ACHN (cell line): ENCODE measurements at places on chromosomes 2 and 18.

DNA sequence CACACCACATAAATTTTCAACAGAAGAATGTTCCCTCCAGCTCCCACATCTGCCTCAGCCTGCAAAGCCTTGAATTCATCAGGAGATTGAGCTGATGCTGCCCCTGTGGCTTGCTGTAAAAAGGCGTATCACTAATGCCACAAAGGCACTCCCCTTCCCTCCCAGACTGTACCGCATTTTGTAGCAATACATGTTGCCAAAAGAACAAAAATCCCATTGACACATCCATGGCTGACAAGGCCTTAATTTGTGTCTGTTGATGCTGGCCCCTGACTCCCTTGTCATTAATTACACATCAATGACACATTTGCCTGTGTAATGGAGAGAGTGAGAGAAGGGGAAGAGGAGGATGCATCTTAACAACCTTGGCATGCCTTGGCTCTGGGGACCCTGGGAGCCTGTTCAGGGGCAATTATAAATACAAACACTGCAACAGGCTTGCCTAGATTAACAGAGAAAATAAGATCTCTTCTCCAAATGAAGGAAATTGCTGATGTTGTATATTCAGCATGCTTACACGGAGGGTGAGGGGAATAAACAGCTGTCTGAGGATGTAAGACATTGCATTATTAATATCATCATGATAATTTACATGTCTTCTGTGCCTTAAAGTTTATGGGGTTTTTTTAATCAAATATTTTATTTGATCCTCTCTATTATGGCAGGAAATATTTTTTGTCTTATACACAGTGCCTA, 264.0 kb downstream of the SUCLG1 start:
- DNase-seq: no peak

DNA sequence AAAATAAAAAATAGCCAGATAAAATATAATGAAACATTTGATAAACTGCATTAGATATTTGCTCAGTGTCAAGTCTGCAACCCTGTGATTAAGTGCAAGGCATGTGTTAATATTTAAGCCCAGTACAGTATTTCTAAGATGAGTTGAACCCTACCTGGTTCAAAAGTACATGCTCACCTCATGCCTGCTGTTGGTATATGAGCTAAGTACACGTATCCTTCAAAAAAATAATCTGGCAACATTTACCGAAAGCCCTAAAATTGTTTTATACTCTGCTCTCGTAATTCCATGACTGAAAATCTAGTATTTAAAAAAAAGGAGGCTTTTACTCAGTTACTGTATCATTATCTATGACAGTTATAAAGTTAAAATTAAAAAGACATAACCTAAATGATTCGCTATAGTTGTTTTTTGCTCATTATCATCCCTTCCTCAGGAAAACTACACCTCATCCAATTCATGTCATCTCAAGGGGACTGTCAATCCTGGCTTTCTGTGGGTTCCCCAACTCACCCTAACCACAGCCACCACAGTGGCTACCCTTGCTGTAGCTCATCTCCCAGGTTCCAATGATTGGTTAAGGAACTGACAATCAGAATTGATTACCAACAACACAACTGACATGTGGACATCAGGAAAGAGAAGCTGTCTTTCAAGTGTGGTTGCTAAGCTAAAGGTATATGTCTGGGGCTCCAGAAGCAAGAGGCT, 10.6 kb downstream of the TLK1 start:
- no peak for DNase-seq

GRCh38 chr2:214139630-214140284, 271.1 kb upstream of the VWC2L start:
- DNase-seq: no peak

DNA sequence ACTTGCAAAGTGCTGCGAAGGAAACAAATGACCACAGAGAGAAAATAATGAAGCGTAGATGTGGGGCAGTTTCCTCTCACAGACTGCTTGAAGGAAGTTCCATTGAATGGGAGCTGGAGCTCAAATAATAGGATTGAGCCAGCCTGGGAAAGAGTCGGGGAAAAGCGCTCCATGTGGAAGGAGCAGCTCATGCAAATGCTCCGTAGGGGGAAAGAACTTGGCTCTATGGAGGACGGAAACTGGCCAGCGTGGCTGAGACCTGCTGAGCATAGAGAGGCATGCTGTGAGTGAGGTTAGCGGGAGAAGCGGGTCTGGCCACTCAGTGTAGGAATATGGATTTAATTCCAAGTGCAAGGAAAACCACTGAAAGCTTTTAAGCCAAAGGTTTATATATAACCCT, 28.6 kb upstream of the VIT start:
- DNase-seq: no peak

DNA sequence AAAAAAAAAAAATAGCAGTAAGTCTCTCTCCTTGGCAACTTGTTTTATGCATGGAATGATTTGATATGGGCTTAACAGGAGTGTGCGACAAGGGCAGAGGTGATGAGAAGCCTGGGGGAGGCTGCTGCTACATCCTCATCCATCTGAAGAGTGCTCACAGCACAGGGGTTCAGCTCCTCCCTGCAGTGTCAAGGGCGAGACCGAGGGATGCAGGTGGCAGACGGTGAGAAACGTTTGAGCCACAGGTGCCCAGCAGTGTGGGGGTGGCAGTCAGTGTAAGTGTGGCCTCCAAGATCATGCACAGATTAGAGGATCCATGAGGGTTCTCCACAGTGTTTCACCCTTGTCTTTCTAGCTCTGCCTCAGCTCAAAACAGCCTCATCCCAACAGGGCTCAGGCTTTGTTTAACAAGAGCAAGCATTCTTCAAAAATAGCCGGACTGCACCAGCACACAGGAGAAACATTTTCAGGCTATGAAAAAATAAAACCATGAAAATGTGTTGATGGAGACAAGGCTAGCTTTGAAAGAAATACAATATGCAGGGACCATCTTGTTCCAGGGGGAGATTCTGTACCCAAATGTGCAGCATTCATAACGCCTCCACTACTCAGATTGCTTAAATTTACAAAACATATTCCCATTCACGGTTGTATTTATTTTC, 324.5 kb upstream of the MYT1L start:
- no peak for DNase-seq

- no peak for DNase-seq
Observed at GRCh38 chr2:197268786-197269584, 41.6 kb downstream of the ANKRD44 start.

DNA sequence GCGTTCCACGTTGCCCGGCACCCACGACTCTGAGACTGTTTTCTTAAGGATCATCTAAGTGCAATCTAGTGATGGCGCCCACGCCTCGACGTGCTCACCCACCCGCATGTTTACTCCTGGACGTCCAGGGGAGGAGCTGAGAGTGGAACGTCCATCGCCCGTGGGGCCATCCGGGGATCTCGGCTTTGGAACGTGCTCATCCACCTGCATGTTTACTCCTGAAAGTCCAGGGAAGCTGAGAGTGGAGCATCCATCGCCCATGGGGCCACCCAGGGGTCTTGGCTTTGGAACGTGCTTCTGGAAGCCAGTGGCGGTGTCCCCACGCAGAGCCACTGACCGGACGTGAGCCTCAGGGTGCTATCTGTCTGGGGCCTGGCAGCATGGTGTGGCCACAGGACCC, 45.6 kb upstream of the SALL3 start:
- DNase-seq: no peak

DNA sequence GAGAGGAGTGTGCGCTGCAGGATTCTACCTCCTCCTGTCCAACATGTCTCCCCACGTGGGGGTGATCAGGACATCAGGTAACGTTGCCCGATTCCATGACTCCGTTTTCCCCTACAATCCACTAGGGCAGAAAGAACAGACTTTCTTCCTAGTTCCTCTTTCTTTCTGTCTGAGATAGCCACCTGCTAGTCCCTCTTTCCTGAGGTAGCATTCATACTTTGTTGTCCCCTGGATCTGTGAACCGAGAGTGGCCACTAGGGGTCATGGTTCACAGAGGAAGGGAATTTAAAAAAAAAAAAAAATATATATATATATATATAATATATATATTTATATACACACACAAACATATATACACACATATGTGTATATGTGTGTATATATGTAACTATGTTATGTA, 210.0 kb upstream of the ZNF521 start:
- peak; percentile 35 for DNase-seq

GRCh38 chr2:3042601-3043585, 334.7 kb downstream of the EIPR1 start:
- no peak for DNase-seq

DNA sequence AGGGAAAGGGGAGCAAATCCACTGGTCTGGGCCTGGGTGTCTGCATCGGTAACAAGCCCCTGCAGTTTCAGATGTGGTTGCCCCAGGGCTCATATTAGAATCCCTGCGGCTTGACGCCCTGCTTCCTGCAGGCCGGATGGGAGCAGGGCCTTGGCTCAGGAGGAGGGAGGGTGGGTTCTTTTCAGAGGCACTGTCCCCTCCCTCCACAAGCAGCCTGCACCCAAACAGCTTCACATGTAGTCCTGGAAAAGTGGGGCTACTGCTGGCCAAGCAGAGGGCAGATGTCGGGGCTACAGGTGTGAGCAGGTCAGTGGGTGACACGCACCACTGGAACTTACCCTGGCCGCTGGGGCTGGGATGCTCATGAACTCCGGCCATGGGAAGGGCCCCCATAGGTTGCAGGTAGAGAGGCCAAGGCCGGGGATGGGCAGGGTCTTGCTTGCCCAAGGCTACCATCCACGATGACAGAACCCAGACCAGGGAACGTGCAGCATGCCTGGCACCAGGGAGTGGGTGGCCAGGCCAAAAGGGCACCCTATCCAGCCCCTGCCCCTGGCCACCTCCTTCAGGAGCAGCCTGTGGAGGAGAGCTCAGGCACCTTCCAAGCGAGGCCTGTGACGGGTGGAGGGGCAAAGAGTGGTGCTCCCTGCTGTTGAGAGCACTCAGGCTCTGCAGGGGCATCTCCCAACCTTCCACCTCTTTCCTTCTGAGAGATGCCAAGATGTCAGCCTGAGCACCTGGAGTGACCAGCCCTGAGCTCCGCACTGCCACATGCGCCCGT, 16.8 kb downstream of the ARID5A start:
- DNase-seq: no peak

DNA sequence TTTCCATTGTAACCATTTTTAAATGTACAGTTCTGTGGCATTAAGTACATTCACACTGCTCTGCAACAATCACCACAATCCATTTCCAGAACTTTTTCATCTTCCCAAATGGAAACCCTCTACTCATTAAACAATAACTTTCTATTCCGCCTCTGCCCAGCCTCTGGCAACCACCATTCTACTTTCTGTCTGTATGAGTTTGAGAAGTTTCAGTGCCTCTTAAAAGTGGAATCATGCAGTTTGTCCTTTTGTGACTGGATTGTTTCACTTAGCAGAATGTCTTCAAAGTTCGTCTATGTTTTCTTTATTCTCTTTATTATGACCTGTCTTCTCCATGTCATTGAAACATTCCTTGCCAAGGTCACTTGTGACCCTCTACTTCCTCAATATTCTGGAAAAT, 22.0 kb upstream of the PELI1 start:
- no peak for DNase-seq

DNA sequence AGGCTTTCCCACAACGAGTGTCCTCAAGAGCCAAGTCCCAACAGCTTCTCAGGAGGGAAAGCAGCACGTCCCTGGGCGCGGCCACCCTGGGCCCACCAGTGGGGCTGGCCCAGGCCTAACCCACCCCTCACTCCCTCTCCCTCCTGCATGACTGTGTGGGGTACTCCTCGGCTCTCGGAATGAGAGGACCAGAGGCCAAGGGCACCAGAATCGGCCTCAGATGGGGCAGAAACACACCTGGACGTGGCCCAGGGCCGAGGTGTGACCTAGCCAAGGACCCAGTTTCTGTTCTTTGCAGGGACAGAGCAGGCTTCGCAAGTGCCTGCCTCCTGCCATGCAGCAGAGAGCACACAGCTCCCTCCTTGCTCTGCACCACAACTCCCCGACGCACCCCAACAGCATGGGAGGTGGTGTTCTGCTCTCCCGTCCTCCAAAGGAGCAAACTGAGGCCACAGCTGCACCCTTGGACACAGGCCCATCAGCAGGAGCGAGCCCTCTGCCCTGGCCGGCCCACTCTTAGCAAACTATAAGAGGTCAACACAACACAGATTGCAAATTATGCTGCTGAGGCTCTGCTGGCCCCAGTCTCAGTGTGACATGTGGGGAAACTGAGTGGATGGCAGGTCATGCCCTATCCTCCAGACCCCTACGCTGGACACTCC, 19.7 kb downstream of the HS6ST1 start:
- DNase-seq: no peak

DNA sequence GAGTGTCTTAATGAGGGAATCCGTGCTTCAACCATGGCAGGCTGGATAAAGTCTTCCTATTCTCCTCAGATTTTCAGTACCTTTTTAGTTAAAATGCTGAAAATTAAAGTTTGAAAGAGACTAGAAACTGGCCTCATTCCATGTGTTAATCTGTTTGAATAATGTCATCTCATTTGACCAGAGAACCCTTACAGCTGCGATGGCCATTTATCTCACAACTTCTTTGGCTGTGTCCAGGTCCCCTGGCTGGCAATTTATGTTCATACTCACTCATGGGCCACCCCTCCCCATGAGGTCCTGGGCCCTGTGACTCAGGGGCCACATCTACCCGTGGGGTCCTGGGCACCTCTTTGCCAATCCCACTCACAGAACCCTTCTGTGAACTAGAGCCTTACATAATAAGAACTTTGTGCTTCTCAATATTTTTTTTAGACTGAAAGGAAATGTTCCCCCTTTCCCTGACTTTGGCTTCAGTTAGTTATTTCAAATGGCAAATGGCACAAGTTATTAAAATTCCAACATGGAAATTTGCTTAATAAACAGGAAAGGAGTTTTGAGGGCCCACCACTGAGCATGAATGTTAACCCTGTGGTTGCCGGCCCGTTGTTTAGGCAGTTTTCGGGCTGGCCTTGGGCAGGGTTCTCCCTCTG, 134.6 kb downstream of the UXS1 start:
- no peak for DNase-seq

DNA sequence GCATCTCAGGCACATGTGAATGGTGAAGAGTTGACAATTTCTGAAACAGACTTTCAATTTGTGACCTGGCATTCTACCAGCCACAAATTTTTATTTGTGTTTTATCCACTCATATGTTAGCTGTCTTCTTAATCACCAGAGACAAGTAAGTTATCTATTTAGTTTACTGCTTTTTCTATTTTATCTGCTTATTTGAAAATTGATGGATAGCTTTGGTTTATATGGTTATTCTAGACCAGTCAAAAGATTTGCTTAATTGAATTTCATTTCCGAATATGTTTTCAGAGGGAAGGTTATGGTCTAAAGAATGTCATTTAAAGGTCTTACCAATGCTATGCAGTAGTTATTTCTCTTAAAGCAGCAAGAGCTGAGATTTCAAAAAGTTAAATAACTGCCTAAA, 43.5 kb upstream of the LRRTM1 start:
- DNase-seq: no peak

DNA sequence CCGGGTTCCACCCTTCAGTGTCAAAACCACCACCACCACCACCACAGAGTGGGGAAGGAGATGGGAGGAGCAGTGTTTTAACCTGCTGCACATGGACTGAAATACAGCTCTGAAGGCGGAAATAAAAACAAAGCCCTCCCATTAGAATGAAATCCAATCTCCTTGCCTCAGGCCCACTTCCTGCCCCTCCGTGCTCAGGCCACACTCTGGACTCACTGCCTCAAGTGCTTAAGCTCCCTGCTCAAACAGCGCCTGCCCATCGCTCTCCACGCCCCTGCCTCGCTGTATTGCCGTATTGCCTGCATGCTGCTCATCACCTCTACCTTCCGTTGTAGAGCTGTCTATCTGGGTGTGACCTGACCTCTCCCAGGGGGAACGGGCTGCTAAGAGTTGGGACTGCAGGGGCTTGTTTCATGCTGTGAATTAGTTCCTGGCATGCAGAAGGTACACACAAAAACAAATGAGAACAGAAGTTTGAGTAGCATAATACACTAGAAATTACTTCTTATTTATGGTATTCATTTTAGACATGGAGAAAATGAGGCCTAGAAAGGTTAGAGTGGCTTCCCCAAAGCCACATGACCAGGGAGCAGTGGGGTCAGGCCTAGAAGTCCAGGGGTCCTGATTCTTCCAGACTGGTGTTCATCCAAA, 31.6 kb upstream of the NEB start:
- no peak for DNase-seq
